Activated CD4-positive, alpha-beta T cell treated with anti-CD3 and anti-CD28 coated beads, Interleukin-2, Interleukin-6, amounts not matched to agents 100 ng/mL and 50 ng/mL, durations not matched to agents 16 hours and 8 hours (primary cell): ENCODE measurements at places on chromosomes 2 and 18.

DNA sequence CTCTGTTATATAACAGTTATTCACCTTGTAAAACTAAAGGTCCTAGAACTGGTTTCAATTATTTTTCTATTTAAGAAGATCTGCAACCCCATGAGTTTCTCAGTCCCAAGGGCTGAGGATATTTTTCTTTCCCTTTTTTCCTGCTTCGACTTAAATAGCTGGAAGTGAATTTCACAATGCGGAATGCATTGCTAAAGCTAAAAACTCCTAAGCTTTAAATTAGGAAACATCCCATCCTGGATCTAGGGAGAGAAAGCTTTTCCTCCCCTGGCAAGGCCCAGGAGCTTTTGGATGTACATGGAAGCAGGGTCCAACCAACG lies 1.4 kb downstream of the RFX8 start:
- no peak for DNase-seq

GRCh38 chr2:26173776-26174482 lies 1.0 kb downstream of the GAREM2 start:
- DNase-seq = no peak

GRCh38 chr2:65215946-65216345 lies 11.7 kb upstream of the ACTR2 start:
- DNase-seq = no peak

- DNase-seq = peak; percentile 50
Observed at GRCh38 chr2:74146929-74147726, 584 bp downstream of the BOLA3 start.

DNA sequence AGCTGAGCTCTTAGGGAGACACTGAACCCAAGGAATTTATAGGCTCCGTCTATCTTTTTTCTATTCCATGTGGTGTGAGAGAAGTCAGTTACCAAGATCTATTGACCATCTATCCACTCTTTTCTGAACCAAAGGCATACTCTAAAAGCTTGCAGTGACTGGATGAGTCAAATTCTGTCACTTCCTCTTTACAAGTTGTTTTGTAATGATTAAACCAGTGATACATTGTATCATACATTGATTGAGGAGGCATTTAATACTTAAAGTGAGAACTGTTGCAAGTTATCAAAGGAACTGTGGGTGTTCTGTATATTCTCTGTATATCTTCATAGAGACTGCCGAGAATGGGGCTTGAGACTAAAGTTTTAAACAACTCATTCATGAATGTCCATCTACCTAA lies 188.8 kb downstream of the CAMKMT start:
- peak; percentile 33 for DNase-seq

DNA sequence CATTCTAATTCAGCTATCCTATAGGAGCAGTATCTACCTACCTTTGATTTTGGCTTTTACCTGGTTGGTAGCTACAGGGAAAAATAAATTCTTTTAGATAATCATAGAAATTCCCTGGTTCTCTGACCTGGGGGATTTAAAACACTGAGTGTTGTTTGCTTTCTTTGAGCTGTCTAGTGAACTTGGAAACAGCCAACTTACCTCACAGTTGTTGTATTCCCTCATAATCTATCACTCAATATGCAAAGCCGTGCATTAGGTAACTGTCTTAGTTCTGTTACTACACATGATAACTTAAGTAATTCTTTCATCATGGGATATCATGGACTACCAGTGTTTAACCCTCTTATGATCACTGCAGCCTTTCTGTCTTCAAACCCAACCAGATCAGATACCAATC lies 127.8 kb downstream of the TTC27 start:
- DNase-seq = no peak

GRCh38 chr18:31203096-31203793 lies 40.6 kb upstream of the DSC1 start:
- DNase-seq = no peak

- no peak for DNase-seq
Observed at GRCh38 chr2:170073288-170073687, 104.7 kb upstream of the MYO3B start.

DNA sequence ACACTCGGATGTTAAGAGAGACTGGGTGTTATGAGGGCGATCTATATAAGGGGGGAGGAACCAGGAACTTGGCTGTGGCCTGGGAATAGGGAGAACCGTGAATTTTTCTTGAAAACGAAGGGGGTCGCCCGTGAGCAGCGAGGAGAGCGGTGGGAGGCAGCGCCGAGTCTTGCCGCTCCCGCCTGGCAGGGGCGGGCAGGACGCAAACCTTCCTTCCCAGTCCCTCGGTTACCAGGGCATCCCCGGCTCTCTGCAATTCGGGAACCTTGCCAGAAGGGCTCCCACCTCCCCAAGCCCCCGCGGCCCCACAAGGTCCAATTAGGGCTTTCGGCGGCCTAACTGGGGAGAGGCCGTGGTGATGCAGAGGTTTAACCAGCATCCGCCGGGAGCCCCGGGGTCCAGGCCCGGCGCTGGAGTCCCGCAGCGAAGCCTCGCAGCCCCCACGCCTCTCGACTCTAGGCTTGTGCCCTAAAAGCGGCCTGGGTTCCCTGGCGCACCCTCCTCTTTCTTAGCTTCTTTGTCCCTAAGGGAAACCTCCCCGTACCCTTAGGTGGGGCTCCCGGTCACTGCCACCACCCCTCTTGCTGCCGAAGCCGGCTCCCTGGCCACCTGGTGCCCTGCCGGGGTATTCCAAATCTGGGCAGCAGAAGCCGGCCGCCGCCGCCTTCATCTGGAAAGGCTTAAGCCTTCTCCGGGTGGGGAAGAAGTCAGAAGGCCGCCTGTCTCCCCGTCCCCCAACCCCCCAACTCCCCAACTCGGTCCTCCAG lies 680 bp upstream of the FHOD3 start:
- DNase-seq = no peak

GRCh38 chr2:186728631-186729030 lies 34.8 kb downstream of the FAM171B start:
- DNase-seq = no peak

DNA sequence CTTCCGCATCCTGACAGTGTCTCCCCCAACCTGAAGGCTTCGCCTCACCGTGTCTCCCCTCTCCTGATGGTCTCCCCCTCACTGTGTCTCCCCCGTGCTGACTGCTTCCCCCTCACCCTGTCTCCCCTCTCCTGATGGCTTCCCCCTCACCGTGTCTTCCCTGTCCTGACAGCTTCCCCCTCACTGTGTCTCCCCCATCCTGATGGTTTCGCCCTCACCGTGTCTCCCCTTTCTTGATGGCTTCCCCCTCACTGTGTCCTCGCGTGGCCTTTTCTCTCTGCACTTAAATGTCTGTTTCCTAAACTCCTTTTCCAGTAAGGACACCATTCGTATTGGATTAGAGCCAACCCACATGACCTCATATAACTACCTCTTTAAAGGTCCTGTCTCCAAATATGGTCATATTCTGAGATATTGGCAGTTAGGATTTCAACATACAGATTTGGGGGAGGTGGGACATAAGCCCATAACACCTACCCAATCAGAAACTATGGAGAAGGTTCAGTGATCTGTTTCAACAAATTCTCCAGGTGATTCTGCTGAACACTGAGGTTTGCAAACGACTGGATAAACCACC lies 47.9 kb upstream of the RAB27B start:
- DNase-seq = no peak

GRCh38 chr2:42170619-42171395 lies 1.7 kb downstream of the EML4 start:
- DNase-seq = no peak

DNA sequence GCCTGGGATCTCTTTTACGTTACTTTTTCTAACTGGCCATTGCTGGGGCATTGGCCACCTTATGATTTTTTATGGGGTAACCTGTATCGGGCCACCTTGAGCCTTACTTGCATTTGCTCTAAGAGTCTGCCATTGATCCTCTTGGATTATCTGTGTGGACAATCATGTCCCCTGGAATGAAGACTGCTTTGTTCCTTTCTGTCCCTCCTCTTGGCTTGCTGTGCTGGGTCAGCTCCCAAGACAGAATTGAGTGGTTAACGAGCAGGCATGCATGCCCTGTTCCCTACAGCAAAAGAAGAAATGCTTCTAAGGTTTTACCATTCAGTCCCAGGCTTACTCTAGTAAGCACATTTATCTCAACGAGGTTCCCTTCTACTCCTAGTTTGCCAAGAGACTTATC lies 46.3 kb downstream of the MAL start:
- DNase-seq = no peak

GRCh38 chr2:90207454-90208058 lies 1516.1 kb downstream of the RPIA start:
- DNase-seq = peak; percentile 21

DNA sequence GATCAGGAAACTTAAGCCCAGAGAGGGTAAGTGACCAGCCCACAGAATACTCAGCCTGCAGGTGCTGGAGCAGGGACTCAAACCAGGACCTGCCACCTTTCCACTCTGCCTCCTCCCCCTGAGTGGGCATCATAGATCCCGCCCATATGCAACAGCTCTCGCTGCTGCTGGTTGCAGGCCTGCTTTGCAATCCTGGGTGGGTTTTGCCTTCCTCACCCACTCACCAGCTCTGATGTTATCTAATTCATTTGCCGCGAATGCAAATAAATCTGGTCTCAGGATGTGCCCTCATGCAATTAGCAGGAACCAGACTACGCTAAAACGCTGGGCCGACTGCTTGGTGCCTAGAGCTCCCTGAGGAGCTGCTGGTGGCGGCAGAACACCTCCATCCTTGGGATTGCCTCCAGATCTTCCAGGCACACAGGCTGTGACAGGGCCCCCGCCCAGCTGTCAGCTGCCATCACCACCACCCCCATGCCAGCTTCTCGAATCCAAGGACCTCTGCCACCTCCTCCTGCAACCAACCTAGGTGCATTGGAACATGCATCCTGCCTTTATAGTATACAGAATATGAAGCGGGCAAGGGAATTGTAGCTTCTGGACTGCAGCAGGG lies 28.8 kb downstream of the CNGA3 start:
- DNase-seq = no peak

DNA sequence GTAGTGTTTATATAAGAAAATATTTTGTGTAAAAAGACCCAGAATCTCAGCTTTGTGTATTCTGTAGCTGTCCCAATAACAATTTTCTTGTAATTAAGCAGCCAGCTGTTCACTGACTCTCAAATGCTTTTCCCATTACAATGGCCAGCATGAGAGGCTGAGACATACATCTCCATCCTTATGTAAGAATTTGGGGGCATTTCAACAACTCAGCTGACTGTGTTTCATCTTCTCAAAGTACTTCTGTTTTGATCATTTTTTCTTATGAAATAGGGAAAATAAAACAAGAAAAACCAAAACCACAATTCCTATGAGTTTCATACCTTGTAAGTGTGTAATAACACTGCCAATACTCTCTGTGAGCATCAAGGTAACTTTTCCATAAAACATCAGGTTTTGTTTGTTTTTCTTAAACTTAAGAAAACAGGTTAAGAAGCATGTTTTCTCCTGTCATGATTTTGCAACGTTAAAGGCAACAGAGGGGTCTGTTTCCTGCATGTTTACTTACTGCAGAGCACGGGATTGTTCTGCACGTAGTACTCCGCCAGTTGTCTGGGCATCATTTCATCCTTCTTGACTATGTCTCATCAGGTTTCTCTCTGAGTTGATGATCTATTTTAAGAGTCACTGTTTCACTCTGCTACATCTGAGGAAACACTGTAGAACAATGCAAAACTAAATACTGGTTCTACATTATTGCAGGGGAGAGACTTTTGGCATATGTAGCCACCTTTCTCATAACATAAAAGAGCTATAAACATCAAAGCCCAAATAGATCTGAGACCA lies 62.9 kb upstream of the CYRIA start:
- DNase-seq = peak; percentile 28

GRCh38 chr2:119435953-119436297 lies 4.3 kb downstream of the TMEM37 start:
- no peak for DNase-seq

DNA sequence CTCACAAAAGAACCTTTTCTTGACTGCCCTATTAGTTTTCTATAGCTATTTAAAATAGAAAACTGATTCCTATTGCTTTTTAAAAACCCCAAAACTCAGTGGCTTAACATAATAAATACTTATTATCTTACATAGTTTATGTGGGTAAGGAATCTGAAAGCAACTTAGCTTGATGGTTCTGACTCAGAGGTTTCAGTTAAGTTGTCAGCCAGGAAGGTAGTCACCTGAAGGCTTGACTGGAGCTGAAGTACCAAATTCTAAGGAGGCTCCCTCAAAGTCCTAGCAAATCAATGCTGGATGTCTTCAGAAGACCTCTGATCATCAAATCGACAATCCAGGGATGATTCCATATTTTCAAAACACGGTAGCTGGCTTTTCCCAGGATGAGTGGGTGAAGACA lies 546.6 kb upstream of the CDH2 start:
- no peak for DNase-seq

GRCh38 chr2:238499731-238500580 lies 73.2 kb downstream of the ASB1 start:
- DNase-seq = no peak

- DNase-seq = no peak
Observed at GRCh38 chr2:187138265-187138664, 289.3 kb upstream of the ZSWIM2 start.

GRCh38 chr2:38068234-38068633 lies 7.7 kb downstream of the CYP1B1 start:
- DNase-seq = no peak

GRCh38 chr18:26480897-26481795 lies 67.2 kb downstream of the KCTD1 start:
- no peak for DNase-seq

GRCh38 chr2:190637903-190638618 lies 10.8 kb upstream of the NAB1 start:
- no peak for DNase-seq

- peak; percentile 67 for DNase-seq
Observed at GRCh38 chr2:68689553-68690537, 44.8 kb upstream of the ARHGAP25 start.

DNA sequence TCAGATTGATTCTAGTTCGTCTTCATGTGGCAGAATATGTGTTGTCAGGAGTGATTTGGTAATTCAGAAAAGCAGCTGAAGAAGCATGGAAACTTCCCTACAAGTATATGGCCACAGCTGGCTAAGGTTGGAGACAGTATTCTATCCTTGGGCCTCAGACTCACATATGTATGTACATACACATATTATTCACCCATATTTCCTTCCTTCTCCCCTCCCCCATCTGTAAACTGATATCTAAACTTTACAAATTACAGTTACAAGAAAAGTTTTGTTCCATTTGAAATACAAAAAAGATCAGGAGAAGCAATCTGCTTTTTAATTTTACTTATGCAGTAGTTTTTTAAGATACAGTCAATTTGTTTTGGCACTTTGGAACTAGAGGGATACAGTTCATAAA lies 3.1 kb downstream of the SP3 start:
- peak; percentile 43 for DNase-seq

- no peak for DNase-seq
Observed at GRCh38 chr2:215597577-215597976, 161.7 kb upstream of the FN1 start.

GRCh38 chr2:166614029-166614428 lies 120.0 kb upstream of the SCN7A start:
- DNase-seq = no peak

DNA sequence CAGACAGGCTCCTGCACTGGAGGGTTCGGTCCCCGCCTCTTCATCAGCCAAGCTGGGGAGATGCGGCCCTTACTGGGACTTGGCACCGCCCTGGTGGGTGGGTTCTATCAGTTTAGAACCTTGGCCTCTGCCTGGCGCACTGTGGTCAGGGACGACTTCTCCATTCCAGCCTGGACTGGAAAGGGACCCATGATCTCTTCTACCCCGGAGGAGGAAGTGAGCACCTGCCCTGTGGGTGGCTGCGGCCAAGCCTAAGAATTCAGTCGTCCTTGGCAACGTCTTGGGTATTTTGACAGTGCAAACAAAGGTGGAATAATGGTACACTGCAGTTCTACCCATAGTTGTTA lies 106.9 kb upstream of the CD302 start:
- DNase-seq = no peak
